Kidney capillary endothelial cell (primary cell): ENCODE measurements at places on chromosomes 2 and 18.

GRCh38 chr2:38866773-38867443 is 8.8 kb downstream of the DHX57 start:
- DNase-seq = peak; percentile 17

DNA sequence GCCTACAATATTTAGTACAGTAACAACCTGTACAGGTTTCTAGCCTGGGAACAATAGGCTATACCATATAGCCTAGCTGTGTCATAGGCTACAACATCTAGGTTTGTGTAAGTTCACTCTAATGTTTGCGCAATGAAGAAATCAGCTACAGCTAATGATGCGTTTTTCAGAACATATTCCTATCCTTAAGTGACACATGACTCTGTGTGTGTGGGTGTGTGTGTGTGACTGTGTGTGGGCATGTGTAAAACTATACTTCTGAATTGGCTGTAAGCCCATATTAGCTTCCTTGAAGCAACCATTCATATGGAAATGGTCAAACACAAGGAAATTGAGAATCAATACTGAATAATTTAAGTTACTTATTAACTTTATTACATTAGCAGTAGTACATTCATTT is 120.8 kb upstream of the SULT1C3 start:
- no peak for DNase-seq

GRCh38 chr2:209937893-209938292 is 64.5 kb upstream of the RPE start:
- no peak for DNase-seq

DNA sequence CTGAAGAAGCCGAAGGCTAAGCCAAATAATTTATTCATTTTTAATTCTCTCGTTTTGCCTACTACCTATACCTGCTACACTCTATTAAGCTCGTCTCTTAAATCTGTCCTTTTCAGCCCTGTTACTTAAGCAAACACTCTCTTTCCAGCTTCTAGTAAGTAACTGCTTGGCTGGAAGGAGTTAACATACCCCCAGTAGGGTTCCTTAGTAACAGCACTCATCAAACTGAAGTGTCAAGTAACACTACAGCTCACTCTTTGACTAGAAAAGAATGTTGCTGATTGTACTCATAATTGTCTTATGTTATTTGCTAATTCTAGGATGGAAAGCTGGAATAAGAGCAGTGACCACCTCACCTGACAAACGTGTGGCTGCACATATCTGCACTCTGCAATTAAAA is 120.0 kb upstream of the SCN7A start:
- no peak for DNase-seq

DNA sequence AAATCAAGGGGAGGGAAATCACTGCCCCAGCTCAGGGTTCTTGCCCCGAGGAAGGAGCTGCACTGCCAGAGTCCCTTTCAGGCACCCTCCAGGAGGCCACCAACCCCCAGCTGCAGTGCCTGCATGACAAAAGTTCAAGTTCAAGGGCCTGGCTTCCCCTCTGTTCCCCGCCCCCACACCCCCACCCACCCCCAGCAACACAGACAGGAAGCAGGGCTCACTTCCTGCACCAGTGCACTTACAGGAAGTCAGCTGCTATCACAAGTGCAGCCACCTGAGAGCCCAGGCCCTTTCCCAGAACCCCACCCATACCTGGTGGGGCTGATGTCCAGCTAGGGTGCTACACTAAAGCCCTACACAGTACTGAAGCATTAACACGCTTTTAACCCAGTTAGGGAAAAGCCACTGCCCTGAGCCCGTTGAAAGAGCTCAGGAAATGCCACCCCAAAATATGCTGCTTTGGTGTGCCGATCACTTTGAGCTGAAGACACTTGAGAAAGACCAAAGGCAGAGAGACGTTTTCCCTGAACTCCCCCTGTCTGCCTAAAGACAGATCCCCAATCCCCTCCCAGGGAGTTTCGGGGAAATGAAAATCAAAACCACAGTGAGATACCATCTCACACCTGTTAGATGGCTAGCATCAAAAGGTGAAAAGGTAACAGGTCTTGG is 109.9 kb upstream of the CAB39 start:
- peak; percentile 21 for DNase-seq

- no peak for DNase-seq
Observed at GRCh38 chr2:224110811-224111210, 71.7 kb upstream of the SERPINE2 start.

GRCh38 chr2:42804338-42804737 is 12.0 kb upstream of the HAAO start:
- DNase-seq = no peak
